Activated T-cell treated with anti-CD3 and anti-CD28 coated beads for 1 hour (primary cell): ENCODE measurements at places on chromosomes 1 and 21.

GRCh38 chr1:226643177-226643576 lies 94.6 kb downstream of the STUM start:
- DNase-seq: peak; percentile 38

DNA sequence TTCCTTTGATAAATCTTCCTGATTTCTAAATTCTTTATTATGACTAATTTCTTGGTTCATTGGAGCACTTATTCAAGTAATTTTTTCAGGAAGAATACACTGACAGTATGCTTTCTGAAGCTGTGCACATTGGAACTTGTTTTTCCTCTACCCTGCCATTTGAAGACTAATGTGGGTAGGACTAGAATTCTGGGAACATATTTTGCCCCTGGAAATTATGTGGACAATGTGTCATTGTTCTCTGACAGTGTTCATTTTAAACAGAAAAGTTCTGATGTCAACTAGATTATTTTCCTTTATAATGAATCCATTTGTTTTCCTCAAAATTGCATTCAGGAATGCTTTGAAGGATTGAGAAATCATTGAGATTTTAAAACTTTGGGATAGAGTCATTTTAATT lies 34.8 kb upstream of the ST6GALNAC5 start:
- DNase-seq: no peak

GRCh38 chr1:209527372-209527771 lies 56.1 kb upstream of the CAMK1G start:
- DNase-seq: no peak

DNA sequence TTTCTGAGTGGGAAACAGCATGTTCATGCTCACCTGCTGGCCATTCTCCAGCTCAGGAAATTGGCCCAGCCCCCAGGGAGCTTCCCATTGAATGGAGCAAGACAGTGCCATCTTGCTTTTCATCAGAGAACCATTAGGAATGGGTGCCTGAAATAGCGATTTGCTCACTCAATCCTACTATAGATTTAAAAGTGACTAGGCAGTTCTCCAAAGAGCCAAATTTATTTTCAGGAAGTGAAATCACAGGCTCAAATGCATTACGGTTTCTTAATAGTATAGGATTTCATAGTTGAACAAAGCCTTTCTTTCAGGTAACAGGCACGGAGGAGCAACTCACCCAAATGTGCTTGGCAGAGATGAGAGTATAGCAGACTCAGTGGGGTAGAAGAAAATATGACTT lies 272.1 kb downstream of the GRIK1 start:
- no peak for DNase-seq

- DNase-seq: no peak
Observed at GRCh38 chr1:23238565-23238964, 21.3 kb upstream of the HTR1D start.

GRCh38 chr21:31725202-31725839 lies 6.6 kb downstream of the SCAF4 start:
- DNase-seq: no peak

DNA sequence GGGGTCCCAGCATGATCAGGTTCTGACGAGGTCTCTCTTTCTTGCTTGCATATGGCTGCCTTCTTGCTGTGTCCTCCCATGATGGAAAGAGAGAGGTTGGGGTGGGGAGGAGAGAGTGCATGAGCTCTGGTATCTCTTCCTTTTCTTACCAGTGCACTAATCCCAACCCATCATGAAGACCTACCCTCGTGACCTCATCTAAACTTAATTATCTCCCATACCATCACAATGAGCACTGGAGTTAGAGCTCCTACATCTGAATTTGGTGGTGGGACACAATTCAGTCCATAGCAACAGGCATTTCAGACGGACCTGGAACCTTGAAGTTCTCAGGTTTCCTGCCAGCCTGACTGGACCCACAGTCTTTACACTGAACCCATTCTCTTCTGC lies 125.2 kb upstream of the ZNF648 start:
- DNase-seq: no peak

DNA sequence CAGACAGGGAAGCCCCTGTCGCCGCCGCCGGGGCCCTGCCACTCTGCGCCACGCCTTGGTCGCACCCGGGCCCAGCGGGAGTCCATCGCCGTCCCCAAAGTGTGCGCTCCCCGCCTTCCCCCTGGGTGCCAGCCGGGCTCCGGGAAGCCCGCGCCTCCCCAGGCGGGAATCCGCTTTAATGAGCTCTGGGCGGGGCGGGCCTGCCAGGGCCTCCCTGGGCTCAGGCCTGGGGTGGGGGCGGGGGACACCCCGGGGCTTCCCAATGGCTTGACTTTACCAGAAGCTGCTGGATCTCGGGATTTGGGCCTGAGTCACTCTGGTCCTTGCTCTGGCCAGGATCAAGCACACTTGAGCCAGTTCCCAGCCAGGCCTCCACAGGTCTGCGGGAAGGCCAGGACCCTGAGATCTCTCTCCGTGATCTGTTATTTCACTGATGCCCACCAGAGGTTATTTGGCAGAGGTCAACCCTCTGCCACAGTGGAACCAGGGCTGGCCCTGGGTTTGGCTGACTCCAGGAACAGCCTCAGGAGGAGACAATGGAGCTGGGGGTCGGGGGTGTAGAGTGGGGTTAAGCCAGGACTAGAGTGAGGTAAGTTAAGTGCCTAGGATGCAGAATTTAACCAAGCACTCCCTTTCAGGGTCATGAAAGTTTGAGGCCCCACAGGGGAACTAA lies 178.4 kb upstream of the EDN2 start:
- no peak for DNase-seq

DNA sequence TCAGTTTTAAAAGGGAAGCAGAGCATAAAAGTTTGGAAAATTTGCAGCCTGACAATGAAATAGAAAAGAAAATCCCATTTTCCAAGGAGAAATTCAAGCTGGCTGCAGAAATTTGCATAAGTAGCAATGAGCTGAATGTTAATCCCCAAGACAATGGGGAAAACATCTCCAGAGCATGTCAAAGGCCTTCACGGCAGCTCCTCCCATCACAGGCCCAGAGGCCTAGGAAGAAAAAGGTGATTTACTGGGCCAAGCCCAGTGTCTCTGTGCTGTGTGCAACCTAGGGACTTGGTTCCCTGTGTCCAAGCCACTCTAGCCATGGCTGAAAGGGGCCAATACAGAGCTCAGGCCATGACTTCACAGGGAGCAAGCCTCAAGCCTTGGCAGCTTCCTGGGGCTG lies 26.1 kb downstream of the KRTAP20-3 start:
- no peak for DNase-seq

DNA sequence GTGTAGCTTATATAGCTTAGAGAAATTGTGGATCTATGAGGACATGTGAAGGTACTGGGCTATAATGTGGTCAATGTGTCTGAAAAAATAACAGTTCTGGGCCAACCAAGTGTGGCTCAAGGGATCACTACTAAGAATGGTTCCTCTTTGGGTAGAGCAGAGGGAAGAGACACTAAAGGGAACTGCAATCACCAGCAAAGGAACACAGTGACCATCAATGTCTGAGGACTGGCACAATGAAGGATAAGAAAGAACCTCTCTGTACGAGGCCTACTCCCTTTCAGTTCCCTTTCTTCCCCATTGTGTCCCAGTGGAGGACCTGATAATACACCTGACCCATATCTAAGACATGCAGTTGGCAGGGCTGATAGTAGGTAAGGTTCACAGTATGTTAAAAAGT lies 89.9 kb upstream of the JAK1 start:
- DNase-seq: no peak

- DNase-seq: no peak
Observed at GRCh38 chr1:178928976-178929375, 58.1 kb upstream of the ANGPTL1 start.

DNA sequence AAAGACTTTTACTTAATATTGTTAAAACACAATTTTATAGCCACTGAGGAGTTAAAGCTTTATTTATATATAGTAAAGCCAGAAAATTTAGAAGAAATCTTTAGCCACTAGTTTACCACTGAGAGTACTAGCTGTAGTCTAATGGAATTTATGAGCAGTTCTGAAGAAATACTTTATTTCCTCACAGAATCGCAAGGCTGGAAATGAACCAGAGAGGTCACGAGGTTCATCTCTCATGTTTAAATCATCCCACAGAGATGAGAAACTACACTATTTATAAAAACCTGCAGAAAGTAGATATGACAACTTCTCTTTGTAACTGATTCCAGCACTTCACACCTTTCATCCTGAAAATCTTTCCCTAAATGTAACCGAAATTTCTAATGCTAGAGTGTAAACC lies 26.0 kb downstream of the ADGRL4 start:
- no peak for DNase-seq

DNA sequence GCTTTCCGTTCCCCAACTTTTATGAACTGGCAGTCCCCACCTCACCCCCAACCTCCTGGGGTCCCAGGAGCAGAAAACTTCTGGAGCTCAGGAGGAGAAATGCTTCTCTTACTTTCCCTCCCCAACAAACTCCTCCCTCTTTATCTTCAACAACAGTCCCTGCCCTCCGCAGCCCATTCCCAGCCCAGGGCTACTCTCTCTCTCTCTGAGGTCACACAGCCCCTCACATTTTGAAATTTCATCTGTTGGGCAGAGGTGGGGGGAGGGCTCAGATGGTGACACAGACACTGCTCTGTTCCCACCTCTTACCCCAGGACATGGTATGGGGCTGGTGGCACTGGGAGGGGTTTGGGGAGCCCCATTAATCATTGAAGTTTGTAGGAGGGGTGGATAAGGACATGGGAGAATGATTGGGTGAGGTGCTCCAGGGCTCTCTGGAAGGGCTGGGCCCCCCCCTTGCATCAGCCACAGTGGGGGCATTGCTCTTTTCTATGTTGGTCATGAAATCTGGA lies 6.0 kb downstream of the PIK3CD start:
- DNase-seq: no peak

DNA sequence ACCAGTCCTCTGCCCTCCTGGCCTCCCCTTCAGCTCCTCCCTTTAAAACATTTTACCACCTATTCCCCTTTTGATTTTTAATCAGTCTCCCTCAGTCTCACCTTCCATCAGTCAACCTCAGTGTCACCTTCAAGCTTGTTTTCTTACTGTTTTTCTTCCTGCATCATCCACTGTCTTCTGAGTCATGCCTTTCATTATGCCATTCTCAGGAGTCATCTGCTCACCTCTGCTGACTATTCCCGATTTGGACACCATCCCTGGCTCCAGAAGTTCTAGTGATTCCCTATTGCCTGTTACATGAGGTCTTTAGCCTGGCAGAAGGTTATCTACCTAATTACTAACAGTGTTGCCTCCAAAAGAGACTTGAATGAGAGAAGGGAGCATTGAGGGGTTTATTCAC lies 23.9 kb downstream of the NFASC start:
- DNase-seq: no peak

- DNase-seq: no peak
Observed at GRCh38 chr1:98949621-98950020, 55.0 kb downstream of the PLPPR5 start.

DNA sequence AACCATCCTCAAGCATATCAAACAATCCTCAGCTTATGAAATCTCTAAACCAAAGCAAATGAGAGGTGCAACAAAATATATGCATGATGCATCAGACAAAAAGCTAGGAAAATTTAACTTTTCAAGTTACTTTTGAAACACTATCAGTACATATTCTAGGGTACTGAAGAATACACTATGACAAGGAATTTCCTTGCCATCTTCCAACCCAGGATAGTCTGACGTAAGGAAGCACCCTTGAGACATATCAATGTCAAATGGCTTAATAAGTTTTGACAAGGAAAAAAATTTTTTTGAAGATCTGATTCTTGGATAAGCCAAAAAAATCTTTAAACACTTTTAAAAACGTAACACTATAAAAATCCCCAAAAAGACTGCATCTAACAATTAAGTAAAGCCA lies 64.9 kb downstream of the KIFAP3 start:
- DNase-seq: no peak

DNA sequence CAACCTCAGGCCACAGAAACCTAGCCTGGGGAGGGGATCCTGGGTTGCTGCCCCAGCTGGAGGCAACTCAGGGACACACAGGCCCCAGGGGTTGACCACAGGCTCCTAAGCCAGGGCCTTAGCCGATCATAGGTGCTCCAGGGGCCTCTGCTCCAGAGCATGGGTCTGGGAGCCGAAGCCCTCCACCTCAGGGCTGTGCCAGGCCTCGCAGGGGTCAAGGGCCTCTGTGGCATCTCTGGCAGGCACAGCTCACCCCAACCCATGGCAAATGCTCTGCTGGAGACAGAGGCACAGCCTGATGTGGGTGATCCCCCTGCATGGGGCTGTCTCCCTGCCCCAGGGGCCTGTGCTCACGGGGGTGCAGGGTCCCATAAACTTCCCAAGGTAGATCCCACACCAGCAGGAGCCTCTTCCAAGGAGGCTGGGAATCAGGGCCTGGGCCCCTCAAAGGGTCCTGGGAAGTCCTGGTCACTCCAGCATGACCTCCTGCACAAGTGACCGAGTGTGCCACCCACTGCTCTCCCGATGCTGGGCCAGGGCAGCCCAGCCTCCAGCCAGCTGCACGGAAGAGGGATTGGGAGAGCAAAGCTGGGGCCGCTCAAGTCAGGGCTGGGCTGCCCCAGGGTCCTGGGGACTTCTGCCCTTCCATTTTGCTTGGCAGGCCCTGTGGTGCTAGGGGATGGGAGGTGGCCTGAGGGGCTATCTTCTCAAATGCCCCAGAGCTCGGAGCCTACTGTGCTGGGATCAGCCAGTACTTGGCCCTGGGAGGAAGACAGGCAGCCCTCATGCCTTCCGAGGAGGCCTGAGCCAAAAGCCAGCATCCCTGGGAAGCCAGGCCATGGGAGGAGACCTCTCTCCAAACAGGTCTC lies 22.2 kb upstream of the PRSS38 start:
- DNase-seq: no peak

- DNase-seq: no peak
Observed at GRCh38 chr1:172727956-172728603, 69.2 kb downstream of the FASLG start.

DNA sequence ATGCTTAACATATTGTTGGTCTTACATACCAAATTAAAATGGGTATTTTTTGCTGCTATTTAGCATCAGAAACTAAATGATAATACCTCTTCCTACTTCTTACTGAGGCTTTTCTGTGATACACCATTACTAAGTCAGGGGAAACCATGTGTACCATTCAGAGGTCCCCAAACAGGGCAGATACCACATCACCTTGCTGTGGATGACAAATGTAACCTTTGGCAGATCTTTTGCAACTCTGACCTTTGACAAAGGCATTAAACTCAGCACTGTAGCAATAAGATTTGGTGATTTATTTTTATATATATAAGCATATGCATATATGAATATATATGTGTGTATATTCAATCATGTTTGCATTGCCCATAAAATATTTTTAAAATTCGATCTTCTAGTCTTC lies 2.9 kb downstream of the FAM177B start:
- no peak for DNase-seq

GRCh38 chr1:198606020-198606438 lies 32.8 kb upstream of the PTPRC start:
- DNase-seq: no peak
